ENCODE measurements at places on chromosomes 6 and 20.

DNA sequence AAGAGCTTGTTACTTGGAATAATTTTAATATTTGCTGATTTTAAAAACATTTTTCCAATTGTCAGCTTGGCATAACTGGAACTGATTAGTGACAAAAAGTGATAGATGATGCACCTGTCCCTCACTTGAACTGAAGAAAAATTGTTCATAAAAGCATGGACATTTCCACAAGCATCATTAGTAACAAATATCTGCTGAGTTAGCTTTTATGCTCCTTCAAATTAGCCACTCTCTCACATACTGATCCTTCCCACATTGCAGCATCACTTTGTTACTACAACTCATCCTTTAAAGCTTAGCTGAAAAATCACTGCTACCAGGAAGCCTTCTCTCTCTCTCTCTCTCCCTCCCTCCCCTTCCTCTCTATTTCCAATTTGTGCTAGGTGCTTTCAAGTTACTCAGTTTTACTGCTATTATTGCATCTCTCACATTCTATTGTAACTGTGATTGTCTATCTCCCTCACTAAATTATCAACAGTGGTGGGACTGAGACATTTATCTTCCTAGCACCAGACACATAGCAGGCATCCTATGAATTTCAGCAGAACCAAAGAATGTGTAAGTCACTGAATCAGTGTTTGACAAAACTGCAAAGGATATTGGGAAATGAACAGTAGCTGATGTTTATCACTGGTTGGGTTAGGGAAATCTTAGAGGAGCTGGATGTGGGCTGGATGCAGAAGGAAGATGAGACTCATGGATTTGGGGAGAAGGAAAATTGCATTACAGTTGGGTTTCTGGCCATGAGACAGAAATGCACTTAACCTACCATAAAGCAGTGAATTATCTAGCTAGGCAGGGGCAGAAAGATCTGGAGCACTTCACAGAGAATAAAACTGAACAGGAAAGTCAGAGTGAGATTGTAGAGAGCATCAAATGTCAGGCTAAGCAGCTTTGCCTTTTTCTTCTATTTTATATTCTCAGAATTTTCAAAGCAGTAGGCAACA is 128.4 kb upstream of the PLN start:
- no peak for DNase-seq

GRCh38 chr20:38970302-38970701 is 8.2 kb downstream of the DHX35 start:
- no peak for DNase-seq

DNA sequence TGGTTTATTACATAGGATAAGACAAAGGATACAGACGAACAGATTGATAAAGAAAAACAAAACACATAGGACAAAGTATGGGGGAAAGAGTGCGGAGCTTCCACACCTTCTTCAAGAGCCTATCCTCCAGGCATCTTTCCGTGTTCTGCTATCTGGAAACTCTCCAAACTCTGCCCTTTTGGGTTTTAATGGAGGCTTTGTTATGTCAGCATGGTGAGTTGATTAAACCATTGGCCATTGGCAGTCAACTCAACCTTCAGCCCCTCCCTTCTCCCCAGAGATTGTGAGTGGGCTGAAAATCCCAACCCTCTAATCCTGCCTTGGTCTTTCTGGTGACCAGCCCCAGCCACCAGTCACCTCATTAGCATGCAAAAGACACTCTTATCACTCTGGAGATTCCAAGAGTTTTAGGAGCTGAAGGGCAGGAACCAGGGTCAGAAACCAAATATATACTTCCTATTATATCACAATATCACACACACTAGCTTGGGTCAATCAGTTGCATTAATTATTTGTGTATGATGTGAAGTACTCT is 23.8 kb downstream of the HLA-DOB start:
- DNase-seq = no peak

DNA sequence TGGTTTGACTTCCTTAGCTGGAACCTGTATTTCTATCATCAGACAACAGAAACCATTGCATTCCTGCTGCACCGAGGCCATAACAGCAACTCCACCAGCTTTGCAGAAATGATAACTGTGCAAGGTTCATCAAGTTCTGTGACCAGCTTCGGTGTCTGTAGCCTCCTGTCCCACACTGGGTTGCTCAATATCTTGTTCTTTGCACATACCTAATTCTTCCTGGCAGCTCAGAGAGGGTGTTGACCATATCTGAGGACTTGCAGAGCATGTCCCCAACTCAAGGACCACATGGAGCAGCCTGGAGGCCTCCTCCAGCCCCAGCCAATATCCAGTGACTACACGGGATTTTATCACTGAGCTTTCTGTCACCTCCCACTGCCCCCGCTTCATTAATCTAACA is 59.3 kb upstream of the SCAF8 start:
- DNase-seq = no peak

GRCh38 chr20:23290761-23291574 is 59.6 kb upstream of the NXT1 start:
- no peak for DNase-seq

GRCh38 chr20:50101887-50102286 is 11.1 kb downstream of the UBE2V1 start:
- no peak for DNase-seq

GRCh38 chr6:7153789-7154188 is 46.0 kb downstream of the RREB1 start:
- DNase-seq = no peak

DNA sequence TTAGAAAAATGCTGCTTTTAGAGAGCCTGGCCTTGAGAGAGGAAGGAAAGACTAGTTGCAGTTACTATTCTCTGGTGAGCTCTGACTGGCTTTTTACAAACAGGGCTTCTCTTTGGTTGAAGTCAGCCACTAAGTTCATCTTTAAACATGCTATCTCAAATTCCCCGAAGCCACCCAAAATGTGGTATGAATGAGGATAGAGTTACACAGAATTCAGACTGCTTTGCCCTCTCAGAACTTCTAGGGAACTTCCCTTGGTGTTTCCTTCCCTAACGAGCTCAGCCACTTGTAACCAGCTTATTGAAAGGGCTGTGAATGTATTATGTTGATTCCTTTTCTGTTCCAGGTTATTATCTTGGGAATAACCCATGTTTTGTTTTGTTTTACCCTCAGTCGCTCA is 73.5 kb downstream of the EFHC1 start:
- no peak for DNase-seq

DNA sequence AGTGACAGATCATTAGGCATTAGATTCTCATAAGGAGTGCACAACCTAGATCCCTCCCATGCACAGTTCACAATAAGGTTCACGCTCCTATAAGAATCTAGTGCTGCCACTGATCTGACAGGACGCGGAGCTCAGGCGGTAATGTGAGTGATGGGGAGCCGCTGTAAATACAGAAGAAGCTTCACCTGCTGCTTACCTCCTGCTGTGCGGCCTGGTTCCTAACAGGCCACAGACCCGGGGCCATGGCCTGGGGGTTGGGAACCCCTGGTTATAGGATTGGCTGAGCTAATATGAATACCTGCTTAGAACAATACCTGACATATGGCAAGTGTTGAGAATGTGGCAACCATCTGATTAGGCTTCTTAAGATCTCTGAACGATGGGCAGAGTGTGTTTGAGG is 2.4 kb downstream of the PNPLA1 start:
- DNase-seq = no peak

DNA sequence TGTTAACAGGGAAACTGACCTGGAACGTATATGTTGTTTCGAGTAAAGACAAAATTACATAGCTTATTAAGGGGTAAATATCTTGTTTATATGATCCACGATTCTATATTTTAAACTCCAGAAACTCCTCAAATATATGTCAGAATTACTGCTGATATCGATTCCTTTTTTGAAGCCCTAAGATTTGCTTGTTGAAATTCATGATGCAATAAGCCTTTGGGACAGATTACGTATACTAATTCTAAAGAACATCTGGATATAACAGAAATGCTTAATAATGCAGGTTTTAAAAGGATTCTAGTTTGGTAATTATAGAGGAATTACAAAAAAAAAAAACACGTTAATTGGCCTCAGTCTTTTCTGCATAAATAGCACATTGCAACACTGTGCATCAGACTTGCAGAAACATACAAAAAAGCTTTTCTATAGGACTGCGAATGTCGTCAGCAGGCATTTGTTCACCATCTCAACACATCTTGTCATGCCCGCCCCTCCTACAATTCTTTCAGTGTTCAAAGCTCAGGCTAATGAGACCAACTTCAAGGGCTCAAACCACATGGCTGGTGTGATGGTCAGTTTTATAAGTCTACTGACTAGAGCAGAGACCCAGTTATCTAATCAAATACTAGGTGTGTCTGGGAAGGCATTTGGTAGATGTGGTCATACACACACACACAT is 74.9 kb downstream of the AGPAT4 start:
- no peak for DNase-seq

GRCh38 chr20:63083831-63084562 is 77.2 kb upstream of the BHLHE23 start:
- no peak for DNase-seq

- no peak for DNase-seq
These were observed 7.5 kb downstream of the FBXO5 start for GRCh38 chr6:152975204-152975915.

Data from NCI-H510A (cell line).